Astrocyte (in vitro differentiated cells and primary cell): ENCODE measurements at places on chromosomes 5 and 9. TPM values are rescaled to one million over a fixed set of nuclear protein-coding genes. Genes with fewer than 3 reads are reported as not detected.
A peak's percentile ranks its signal among the peaks of the same experiment; 100 is the strongest.

DNA sequence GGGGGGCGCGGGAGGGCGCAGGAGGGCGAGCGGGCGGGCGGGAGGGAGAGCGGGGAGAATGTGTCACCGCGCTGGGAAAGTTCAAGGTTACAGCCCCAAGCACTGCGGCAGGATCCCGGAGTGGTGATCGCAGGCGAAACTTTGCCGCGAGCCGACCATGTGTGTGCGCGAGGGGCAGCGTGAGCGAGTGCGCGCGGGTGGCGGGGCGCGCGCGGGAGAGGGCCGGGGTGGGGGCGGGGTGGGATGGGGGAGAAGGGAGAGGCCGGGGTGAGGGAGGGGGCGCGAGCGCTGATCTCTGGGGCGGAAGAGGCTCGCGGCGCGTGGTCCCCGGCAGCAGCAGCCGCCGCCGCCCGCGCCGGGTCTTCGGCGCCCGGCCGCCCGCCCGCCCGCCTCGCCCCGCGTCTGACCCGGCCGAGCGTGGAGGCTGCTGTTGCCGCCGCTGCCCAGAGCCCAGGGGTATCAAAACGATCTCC, at the start of gene NFIB:
Gene NFIB, minus strand, starts transcription at position 191 of the 473 bp plus-strand sequence. CDS start 630 bp downstream, outside the sequence.
- DNase-seq: no peak
- H3K27ac ChIP-seq: peak within 1 kb of the TSS; percentile 78
- H3K4me3 ChIP-seq: peak within 1 kb of the TSS; percentile 88
- peaks cover 22% of the 10 kb centered on the region for H3K4me1 ChIP-seq

GRCh38 chr9:3331801-3332200, 194.0 kb downstream of the RFX3 start:
- no peaks in the 10 kb centered on the region for H3K36me3 ChIP-seq
- H3K4me3 ChIP-seq: no peak overlapping the region
- H3K27me3 ChIP-seq: no peaks in the 10 kb centered on the region
- no peak for DNase-seq
- H3K27ac ChIP-seq: no peak overlapping the region

- DNase-seq: no peak
- H3K4me1 ChIP-seq: no peaks in the 10 kb centered on the region
- H3K27me3 ChIP-seq: peaks cover 7% of the 10 kb centered on the region
- no peaks in the 10 kb centered on the region for H3K36me3 ChIP-seq
- no peak overlapping the region for H3K4me3 ChIP-seq
- no peak overlapping the region for H3K27ac ChIP-seq
Observed at GRCh38 chr5:157914151-157914788, 55.3 kb upstream of the CLINT1 start.

DNA sequence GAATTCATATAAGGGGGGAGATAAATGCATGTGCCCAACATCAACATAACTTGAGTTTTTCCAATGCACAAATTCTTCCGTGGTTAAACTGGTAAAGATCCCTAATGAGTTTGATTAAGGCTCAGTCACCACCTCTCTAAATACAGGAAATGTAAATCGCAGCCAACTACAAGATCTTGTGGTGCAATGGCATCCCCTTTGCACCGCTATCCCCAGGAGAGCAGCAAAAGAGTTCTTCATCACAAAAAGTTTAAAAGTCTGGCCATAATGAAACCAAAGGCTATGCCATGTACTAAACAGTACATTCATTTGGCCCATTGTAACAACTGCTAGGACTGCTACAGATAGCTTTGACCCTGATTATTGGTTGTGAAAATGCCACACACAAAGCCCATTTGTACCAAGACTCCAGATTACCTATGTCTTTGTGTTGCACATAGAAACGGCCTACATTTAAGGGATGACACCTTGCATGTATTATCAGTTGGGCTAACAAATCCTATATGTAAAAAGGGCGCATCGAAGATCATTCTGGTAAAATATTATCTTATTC, 44.5 kb downstream of the ZNF608 start:
- DNase-seq: no peak
- no peak overlapping the region for H3K27ac ChIP-seq
- H3K4me1 ChIP-seq: peaks cover 21% of the 10 kb centered on the region
- no peaks in the 10 kb centered on the region for H3K36me3 ChIP-seq

- H3K4me3 ChIP-seq: no peak overlapping the region
- no peaks in the 10 kb centered on the region for H3K4me1 ChIP-seq
- no peaks in the 10 kb centered on the region for H3K36me3 ChIP-seq
Observed at GRCh38 chr5:2874099-2874498, 122.6 kb upstream of the IRX2 start.

The IL33 gene
- not detected in 2 replicates for total RNA-seq

GRCh38 chr9:34628656-34629490, at the start of gene ARID3C:
TSS of gene ARID3C (minus strand) at chr9:34629066. CDS start at chr9:34628014, 1,052 bp downstream.
- H3K27ac ChIP-seq: no peak within 1 kb of the TSS
- no peaks in the 10 kb centered on the region for H3K36me3 ChIP-seq
- H3K4me1 ChIP-seq: peaks cover 4% of the 10 kb centered on the region
- H3K27me3 ChIP-seq: peaks cover 64% of the 10 kb centered on the region
- DNase-seq: no peak

- no peak overlapping the region for H3K4me3 ChIP-seq
- no peak for DNase-seq
- no peak overlapping the region for H3K27ac ChIP-seq
- no peaks in the 10 kb centered on the region for H3K4me1 ChIP-seq
- no peaks in the 10 kb centered on the region for H3K27me3 ChIP-seq
- no peaks in the 10 kb centered on the region for H3K36me3 ChIP-seq
Observed at GRCh38 chr5:105977163-105977562, 1693.6 kb downstream of the EFNA5 start.

The KIF12 gene
- total RNA-seq: 0.34 and 0.50 TPM in 2 replicates

- H3K4me3 ChIP-seq: no peak overlapping the region
- peaks cover 4% of the 10 kb centered on the region for H3K4me1 ChIP-seq
- no peak for DNase-seq
- H3K27ac ChIP-seq: no peak overlapping the region
- no peaks in the 10 kb centered on the region for H3K27me3 ChIP-seq
Observed at GRCh38 chr9:2228132-2228531, 213.0 kb downstream of the SMARCA2 start.

DNA sequence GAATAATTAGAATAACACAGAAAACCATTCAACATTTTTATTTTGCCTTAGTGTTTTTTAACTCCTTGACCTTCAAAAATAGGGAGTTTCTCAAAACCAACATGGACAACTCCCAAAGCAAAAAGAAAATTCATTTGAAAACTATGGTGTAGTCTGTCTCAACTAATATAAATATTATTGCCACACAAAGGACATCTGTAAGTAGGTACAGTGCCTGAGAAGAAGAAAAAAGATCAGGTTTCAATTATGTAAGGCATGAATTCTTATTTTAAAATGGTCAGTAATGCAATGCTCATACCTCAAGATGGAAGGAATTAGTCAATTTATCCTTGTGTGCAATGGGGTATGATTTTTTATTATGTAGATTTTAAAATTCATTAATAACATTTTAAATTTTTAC, 109.6 kb upstream of the CNTLN start:
- no peak overlapping the region for H3K27ac ChIP-seq
- H3K36me3 ChIP-seq: no peaks in the 10 kb centered on the region
- DNase-seq: no peak
- no peaks in the 10 kb centered on the region for H3K4me1 ChIP-seq

DNA sequence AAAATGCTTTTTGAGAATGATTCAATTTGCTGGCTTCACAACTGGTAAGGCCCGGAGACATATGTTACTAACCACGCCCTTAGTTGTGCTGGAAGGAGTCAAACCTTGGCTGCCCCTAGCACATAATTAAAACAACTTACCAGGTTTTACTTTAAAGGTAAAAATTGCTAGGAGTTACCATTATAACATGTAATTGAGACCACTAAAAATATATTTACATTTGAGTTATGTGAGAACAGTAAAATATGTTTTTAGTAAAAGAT, 435.6 kb upstream of the CDH9 start:
- H3K27me3 ChIP-seq: no peaks in the 10 kb centered on the region
- no peak overlapping the region for H3K4me3 ChIP-seq
- H3K27ac ChIP-seq: no peak overlapping the region
- no peak for DNase-seq
- no peaks in the 10 kb centered on the region for H3K36me3 ChIP-seq
- H3K4me1 ChIP-seq: no peaks in the 10 kb centered on the region

The GLIPR2 gene
- total RNA-seq: 150 and 157 TPM in 2 replicates

DNA sequence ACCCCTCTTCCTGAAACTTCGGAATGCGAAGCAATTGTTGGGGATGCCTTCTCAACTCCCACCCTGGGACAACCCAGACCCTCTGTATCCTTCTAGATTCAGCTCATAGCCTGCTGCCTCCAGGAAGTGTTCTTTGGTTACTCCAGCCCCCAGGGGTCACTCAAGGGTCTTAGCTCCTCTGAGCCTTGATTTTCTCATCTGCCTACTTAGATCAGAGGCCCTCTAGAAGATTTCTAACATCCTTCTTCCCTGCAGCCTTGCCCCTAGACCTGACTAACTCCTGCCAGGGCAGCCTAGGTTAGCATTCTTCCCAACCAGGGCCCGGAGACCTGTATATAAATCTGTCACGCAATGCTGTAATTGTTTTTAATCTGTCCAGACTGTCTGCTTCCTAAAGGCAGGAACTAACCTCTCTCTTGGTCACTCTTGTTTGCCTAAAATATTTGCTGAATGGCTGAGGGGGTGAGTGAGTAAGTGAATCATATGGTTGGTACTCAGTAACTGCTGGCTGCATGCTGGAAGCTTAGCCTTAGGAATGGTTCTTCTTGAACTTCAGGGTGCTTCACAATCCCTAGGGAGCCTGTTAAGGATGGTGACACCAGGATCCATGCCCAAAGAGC, 8.2 kb downstream of the GALNT10 start:
- H3K27ac ChIP-seq: peak overlapping the region; percentile 67
- peak; percentile 94 for DNase-seq
- H3K4me3 ChIP-seq: no peak overlapping the region
- no peaks in the 10 kb centered on the region for H3K27me3 ChIP-seq
- peaks cover 11% of the 10 kb centered on the region for H3K36me3 ChIP-seq
- H3K4me1 ChIP-seq: peaks cover 51% of the 10 kb centered on the region

The SPATA9 gene
- total RNA-seq: 0.26 and 0.98 TPM in 2 replicates

- H3K4me3 ChIP-seq: no peak overlapping the region
- no peak overlapping the region for H3K27ac ChIP-seq
- DNase-seq: no peak
- H3K4me1 ChIP-seq: peaks cover 12% of the 10 kb centered on the region
Observed at GRCh38 chr5:173872957-173873305, 15.2 kb upstream of the CPEB4 start.
